ENCODE measurements at places on chromosomes 5 and 9.

- DNase-seq = no peak
These were observed 111.5 kb upstream of the CTSL start for GRCh38 chr9:87614397-87614796.

DNA sequence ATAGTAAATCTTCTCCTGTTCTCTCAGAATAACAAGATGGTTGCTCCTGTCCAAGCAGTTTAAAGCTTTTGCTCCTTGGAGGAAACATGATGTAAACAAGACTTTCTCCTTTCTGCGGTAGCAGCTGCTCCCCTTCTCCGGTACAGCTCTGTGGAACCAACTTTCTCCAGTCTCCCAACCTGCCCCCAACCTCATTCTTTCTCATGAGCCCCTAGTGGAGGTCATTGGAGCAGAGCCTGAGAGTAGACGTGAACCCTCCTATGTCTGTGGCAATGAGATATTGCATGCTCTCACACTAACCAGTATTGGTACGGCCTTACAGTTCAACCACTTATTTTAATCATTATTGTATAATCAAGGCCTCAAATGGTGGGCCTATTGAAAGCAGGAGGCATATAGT, 483.8 kb upstream of the CDH10 start:
- DNase-seq = no peak

- no peak for DNase-seq
These were observed 98.4 kb upstream of the MEGF10 start for GRCh38 chr5:127192150-127192549.

DNA sequence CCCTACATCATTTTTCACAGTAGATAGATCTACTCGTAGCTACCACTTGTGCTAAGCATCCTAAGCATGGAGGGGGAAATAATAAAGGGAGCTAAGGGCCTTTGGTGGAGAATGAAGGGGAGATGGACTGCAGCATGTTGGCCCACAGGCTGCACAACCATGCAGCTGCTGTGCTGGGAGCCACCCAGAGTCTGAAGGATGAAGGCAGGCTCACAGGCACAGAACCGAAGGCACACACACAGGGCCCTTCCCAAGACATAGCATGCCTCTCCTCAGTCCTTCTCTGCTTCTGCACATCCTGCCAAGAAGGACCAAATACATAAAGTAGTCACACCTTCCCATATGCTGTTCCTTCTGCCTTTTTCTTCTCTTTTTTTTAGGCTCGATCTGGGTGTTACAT, 6.6 kb downstream of the FAM193B start:
- no peak for DNase-seq

DNA sequence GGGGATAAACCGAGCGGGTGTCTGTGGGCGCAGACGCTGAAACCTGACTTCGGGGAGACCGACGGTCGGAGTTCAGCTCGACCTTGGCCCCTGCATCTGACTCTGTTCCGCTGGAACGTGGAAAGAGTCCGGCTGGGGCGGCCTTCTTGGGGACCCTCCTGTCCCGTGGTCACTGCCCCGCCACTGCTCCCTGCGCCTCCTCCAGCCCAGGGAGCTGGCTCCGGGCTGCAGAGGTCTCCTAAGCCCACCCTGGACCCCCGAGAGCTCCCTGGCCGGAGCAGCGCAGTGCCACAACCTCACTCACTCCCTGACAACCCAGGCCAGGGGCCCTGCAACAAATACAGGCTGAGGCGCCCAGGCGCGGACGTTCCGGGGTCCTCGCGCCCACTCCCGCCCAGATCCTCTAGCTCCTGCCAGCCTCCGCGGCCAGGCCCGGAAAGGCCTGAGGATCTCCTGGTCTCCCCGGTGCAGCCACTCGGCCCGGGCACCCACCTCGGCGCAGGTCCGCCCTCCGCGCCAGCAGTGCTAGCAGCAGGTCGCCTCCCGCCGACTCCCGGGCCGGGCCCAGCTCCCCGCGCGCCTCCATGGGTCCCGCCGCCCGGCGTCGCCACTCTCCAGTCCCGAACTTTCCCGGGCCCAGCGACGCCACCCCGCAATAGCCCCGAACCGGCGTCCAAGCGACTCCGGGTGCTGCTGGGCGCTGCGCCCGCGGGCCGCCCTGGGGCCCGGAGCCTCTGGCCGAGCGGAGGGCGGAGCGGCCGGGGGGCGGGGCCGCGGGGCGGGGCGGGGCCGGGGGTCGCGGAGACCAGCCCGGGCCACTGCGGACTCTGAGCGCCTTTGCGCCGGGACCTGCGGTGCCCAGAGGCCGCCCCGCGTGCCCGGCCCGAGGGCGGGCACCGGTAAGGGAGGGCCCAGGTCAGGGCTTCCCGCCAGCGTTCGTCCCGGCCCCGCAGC, 2.2 kb downstream of the LHX3 start:
- DNase-seq = no peak

DNA sequence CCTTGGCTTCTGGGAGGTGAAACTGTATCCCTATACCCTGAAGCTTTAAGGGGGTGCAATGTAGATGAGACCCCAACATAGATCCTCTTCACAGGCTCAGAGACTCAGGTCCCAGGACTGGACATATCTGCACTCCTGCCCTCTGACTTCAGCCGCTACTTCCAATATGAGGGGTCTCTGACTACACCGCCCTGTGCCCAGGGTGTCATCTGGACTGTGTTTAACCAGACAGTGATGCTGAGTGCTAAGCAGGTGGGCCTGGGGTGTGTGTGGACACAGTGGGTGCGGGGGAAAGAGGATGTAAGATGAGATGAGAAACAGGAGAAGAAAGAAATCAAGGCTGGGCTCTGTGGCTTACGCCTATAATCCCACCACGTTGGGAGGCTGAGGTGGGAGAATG, 5.4 kb downstream of the CA9 start:
- DNase-seq = no peak

- DNase-seq = no peak
These were observed 52.9 kb downstream of the GDNF start for GRCh38 chr5:37786862-37787519.

GRCh38 chr9:80030801-80031200, 459.0 kb downstream of the TLE4 start:
- no peak for DNase-seq

DNA sequence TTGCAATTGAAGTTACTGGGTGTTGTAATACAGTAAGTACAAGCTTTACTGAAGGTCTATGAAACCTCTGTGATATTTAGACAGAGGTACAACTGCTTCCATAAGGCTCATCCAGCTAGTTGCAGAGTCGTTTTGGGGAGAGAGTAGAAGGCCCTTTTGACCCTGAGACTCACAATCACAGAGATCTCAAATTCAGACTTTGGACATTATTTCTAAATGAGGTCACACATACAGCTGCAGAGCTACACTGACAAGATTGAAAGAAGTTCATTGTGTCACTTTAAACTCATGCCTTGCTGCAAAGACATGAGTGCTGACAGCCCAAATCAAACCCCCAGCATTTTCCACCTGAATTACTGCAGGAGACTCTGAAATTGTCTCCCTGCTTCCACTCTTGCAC, 205.9 kb upstream of the TMEM161B start:
- no peak for DNase-seq

GRCh38 chr9:13942695-13943094, 371.2 kb downstream of the NFIB start:
- DNase-seq = peak; percentile 94

DNA sequence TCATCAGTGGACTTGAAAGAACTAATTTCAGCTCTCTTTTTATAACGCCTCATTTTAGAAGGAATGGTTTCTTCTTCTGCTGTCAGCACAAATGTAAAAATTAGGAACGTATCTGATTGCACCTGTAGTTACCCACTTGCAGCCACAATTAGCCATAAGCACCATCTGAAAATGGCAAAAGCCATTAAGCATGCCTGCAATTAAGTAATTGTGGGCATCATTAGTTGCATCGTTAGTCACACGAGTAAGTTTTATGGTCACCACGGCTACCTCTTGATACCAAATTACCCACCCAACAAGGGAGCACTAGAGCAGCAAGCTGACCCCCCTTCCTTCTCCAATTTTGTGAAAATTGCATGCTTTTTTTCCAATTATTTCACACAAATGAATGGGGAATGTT, 25.8 kb upstream of the SLC44A1 start:
- no peak for DNase-seq

- no peak for DNase-seq
These were observed 80.6 kb downstream of the HINT1 start for GRCh38 chr5:131084436-131084835.

- no peak for DNase-seq
These were observed 928 bp upstream of the PCDHGC4 start for GRCh38 chr5:141483902-141484301.

- no peak for DNase-seq
These were observed 73.3 kb downstream of the SNX18 start for GRCh38 chr5:54590824-54591223.

DNA sequence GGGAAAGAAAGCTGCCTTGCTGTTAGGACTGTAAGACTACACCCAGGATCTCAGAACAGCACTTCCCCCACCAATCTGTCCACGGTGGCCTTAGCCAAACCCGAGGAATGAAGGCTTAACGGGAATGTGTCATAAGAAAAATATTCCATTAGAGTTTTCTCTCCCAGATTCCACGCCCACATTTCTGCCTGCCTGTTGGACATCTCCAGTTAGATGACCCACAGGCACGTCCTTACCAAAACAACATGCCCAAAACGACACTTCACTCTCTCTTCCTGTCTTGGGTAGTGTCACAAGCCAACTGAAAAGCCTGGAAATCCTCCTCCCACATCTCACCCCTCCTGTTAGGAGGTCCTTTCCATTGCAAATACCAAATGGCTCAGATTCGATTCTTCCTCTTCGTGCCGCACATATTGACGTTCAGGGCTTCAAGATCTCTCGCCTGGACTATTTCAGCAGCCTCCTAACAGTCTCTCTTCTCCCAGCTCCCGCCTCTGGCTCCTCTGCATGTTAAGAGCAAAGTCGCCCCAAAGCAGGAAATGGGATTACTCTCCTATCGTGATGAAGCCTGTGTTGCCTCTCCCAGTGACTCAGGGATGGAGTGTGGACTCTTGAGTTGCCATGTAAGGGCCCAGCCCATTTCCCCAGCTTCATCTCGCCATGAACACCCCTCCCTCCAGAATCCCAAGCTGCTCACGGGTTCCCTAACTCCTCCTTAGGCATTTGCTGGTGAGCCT, 159.3 kb downstream of the NR3C1 start:
- peak; percentile 95 for DNase-seq

DNA sequence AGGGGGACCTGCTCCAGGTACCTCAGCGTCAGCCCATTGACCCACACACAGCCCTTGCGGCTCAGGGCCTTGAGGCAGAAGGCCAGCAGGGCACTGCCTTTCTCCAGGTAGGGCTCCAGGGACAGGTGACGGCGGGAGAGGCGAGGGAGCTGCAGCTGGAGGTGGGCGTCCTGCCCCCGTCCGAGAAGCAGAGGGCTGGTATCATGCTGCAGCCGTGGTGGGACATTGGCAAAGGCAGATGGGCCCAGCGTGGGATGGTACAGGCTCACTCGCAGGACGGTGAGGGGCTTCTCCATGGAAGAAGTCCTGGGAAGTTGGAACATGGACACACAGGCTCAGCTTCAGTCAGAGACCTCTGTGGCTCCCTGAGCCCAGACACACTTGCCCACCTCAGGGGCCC, 2.5 kb upstream of the DCANP1 start:
- DNase-seq = no peak

DNA sequence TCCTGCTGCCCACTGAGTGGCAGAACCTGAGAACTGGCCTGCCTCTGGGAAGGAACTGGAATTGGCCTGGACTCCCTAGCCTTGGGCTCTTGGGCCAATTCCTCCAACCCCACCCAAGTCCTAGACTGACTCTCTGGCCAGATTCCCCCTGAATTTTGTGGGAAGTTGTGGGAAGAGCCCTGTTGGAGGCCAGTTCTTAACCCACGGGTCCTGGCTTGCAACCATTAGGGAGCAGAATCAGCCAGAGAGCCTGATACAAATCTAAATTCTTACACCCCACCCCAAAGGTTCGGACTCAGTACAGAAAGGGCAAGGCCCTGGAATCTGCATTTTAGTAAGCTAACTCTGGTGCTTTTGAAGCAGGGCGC, 125.3 kb upstream of the SLC25A48 start:
- DNase-seq = no peak

DNA sequence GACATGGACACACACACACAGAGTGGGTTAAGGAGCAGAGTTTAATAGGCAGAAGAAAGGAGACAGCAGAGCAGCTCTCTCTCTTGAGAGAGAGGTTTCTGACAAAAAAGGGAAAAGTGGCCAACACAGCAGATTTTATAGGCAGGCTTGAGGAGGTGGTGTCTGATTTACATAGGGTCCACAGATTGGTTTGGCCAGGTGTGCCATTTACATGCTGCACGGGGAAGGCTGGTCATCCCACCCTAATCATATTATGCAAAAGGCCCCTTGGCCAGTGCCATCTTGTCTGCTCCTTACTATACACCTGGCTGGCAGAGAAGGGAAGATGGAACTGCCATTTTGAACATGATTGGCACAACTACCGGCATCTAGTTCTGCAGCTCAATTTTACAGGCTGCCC, 240.8 kb downstream of the NPR3 start:
- DNase-seq = no peak

DNA sequence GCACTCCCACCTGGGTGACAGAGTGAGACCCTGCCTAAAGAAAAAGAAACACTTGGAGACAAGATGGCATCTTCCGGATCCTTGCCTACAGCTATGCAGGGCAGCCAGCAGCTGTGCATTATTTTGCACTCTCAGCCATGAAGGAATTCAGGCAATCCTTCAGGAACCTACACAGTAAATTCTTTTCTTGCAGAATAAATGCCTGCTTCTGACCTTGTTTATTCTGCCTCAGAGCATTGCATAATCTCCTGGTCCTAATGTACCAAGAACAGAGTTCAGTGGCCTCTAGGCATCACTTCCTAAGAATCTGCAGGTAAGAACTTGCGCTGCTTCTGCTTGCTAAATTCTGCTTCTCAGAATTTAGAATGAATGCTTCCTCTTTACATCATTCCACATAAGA, 16.8 kb downstream of the GLDC start:
- no peak for DNase-seq
